ENCODE measurements at places on chromosomes 1 and 21. TPM values are rescaled to one million over a fixed set of nuclear protein-coding genes. Genes with fewer than 3 reads are reported as not detected.

DNA sequence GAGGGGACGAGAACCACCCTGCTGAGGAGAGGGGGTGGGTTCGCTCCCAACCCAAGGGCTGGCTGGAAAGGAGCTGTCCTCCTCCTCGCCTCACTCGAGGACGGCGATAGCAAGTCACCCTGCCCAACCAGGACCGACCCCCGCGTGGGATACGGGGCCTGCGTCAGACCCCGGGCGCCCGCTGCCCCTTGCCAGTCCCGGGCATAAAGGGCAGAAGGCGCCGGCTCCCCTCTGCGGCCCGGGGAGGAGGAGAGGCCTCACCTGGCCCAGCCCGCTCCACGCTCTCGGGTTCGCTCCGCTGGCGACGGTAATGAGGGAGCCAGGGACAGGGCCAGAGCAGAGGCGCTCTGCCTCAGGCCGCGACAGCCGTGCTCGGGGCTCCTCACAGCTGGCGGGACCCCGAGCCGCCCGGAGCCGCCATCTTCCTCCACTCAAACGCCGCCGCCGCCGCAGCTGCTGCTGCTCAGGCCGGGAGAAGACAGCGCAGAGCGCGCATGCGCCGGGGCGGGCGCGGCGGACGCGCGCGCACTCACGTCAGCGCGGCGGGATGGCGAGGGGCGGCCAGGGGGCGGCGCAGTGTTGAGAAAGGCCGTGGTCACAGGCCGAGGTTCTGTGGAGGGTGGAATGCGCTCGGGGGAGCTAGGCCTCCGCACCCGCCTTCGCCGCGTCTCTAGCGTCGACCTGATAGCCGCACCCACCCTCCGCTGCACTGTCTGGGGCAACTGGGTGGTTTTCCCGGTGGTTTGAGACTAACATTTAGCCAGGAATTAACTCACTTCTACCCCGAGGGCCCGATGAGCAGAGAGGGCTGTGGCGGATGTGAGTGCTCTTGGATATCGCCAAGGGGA is at the start of gene FBXO42:
FBXO42 (minus strand) TSS at position 487 of the 848 bp plus-strand sequence. CDS start 37,062 bp downstream, outside the sequence.
- peak; percentile 85 for DNase-seq

DNA sequence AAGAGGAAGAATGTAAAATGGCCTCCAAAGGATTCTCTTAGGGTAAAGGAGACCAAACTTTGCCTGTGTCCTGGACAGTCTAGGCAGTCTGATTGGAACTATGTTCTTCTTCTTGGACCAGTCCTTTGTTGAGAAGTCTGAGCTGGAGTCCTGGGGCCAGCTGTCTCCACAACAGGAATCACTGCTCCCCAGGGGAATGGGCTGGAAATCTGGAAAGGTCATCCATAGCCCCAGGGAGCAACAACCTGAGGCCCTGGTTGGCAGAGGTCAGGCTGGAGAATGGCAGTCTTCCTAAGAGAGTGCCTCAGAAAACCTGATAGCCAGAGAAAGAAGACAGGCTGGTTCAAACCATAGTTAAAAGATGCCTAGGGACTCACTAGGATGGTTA is 68.7 kb downstream of the PLXNA2 start:
- no peak for DNase-seq

GRCh38 chr21:31879911-31880310 is 7.1 kb downstream of the HUNK start:
- DNase-seq: no peak

DNA sequence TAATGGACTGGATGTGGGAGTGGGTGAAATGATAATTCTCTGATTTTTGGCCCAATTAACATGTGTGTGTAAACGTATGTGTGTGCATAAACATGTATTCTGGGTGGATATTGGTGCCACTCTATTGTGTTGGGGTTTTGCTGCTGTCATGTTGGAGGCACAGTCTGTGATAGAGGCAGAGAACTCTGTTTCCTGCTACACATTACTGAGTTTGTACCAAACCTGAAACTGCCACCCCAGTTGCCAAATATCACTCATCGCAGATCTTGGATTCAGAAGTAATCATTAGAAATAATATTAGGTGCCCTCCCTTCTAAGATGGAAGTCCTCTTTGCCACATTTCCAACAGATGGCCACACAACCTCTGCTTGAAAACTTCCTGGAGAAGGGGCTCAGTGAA is 13.8 kb downstream of the FASLG start:
- no peak for DNase-seq

The TNFRSF4 gene
- total RNA-seq: not detected
